ENCODE measurements at places on chromosomes 12 and 14. TPM values are rescaled to one million over a fixed set of nuclear protein-coding genes. Genes with fewer than 3 reads are reported as not detected.

Gene NRIP2
- total RNA-seq, result not detected

Gene C1QL4
- total RNA-seq, result 0.14 TPM

GRCh38 chr14:65167072-65167645, 64.8 kb upstream of the MAX start:
- no peak for DNase-seq

Gene CIROP
- total RNA-seq, result not detected

- no peak for DNase-seq
Measured at GRCh38 chr12:28876196-28876798, 272.8 kb upstream of the FAR2 start.

Gene FBLN5
- 134 TPM for total RNA-seq

DNA sequence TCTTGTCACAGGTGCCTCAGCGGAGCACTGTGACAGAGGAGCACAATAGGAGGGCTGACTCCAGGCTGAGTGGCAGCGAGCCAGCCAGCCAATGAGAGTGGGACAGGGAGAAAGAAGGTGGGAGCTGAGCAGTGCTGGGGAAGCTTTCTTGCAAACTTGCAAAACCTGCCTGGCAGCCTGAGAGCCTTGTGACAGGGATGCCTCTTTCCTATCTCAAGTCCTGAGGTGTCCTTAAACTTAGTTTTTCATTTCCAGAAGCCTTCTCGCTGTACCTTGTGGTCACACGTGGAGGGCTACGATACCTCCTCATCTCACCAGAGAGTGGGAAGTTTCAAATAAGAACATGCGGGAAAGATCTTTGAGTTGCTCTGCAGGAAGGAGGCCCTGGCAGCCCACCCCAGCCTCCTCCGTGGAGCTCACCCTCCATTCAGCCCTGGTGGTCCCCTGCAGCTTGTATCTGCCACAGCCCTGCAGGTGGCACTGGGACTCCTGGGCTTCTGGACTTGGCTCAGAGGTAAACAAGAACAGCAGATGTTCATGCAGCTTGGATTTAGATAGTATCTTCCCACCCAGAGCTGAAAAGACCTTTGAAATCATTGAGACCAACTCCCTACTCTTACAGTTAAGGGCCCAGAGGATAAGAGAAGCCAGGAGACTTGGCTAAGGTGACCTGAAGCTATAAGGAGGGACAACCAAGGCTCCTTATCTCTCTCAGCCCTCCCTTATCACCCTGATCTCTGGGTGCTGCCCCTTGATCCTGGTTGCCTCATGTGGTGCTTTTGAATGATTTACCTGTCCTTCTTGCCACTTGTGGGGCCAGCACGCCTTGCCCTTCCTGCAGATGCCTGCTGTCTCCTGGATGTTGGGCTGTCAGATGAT, 153.5 kb upstream of the MAX start:
- DNase-seq, result no peak

DNA sequence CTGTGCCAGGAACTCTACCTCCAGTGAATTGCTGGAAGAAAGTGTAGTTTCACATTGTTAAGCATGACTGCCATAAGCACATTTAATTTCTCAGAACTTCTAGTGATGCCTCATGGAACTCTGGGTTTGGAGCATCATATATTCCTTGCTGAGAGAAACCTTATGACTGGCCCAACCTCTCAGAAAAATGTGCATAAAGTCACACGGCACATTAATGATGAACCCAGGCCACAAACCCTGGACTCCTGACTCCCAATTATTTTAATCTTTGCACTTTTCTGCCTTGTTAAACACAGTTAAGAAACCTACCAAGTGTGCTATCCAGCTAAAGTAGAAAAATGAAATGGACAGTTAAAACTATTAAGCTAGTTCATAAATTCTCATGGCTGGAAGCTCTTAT, 5.6 kb downstream of the TCP11L2 start:
- DNase-seq, result no peak

Gene ETV6
- total RNA-seq, result 16.9 TPM

GRCh38 chr12:70178038-70178437, 65.2 kb upstream of the CNOT2 start:
- no peak for DNase-seq

DNA sequence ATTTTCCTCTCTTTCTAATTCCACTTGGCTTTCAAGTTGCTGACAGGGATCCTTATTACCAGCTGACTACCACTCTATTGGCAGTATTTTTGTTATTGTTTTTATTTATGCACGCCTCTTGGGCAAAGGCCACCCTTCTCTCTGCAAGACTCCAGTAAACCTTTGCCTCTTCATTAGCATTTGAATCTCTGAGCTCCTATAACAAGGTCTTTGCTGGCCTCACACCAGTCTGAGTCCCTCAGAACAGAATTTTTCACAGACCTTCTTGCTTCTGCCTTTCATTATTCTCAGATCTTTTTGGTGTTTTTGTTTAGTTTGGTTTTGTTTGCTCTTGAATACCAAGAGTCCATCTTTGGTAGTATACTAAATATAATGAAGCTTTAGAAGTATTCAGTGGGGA, 145.9 kb downstream of the PDZRN4 start:
- DNase-seq, result no peak

Gene GLS2
- total RNA-seq, result not detected

GRCh38 chr12:38411426-38411825, 94.9 kb downstream of the ALG10B start:
- DNase-seq, result no peak

DNA sequence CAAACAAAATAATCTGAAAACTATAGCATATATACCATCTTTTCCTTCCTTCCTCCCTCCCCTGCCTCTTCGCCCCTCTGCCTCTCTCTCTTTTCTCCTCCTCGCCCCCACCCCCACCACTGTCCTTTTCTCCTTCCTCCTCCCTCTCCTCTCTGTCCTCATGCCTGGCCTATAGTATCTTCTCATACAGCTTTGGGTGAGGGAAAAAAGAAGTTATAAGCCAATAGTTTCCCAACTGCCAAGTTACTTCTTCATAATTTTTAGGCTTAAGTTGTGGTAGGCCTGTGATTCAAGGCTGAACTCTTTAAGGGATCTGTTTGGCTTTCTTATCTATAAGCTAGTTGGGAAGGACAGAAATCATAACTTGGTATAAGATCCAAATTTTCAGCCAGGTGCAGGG, 9.1 kb downstream of the TMED10 start:
- DNase-seq, result no peak

Gene TPPP2
- total RNA-seq, result not detected
